Lung (tissue), 17 donors: ENCODE measurements at places on chromosomes 5 and 9. TPM values are rescaled to one million over a fixed set of nuclear protein-coding genes. Genes with fewer than 3 reads are reported as not detected.

GRCh38 chr5:86757824-86758223, 140.1 kb downstream of the COX7C start:
- no peak for DNase-seq

DNA sequence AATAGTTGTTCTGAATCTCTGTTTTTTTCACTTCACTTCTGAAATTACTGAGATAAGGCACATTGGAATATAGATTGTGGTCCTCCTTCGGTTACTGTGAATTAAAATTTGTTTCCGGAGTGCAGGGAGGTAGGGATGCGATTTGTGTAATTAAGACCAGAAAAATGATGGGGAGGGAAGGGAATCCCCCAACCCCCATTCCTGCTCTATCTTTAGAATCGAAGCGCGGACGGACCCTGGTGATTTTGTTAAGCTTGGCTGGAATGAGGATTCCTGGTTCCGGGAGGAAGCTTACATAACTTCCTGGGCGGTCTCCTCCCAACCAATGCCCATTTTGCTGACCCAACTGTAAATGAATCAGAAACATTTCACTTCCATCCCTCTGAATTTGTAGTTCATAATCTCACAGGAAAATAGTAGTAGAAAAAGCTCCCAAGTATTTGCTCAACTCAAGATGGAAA, 220.1 kb upstream of the MSX2 start:
- DNase-seq = no peak

The AQP3 gene
- 43.9 TPM for total RNA-seq

DNA sequence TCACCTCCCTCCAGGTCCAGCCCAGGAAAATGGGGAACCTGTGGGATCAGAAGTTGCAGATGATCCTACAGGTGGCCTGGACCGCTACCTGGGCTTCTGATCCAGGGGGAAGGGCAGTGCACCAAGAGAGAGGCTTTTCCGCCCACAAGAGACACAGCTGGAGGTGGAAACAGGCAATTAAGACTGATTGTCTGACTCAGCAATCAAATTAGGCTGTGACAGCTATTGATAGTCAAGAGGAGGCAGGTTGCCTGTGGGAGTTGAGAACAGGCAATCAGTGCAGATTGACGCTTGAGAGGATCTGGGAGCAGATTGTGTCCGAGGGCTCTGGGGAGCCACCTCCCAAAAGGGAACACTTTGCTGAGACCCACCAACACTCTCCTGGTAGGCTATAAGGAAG, 71.1 kb upstream of the SLC44A1 start:
- DNase-seq = no peak

The LRRC70 gene
- total RNA-seq = 3.1 TPM

GRCh38 chr5:133841831-133842750, 126.3 kb downstream of the C5orf15 start:
- DNase-seq = no peak

GRCh38 chr9:112860451-112860850, 30.2 kb downstream of the SLC46A2 start:
- DNase-seq = no peak

DNA sequence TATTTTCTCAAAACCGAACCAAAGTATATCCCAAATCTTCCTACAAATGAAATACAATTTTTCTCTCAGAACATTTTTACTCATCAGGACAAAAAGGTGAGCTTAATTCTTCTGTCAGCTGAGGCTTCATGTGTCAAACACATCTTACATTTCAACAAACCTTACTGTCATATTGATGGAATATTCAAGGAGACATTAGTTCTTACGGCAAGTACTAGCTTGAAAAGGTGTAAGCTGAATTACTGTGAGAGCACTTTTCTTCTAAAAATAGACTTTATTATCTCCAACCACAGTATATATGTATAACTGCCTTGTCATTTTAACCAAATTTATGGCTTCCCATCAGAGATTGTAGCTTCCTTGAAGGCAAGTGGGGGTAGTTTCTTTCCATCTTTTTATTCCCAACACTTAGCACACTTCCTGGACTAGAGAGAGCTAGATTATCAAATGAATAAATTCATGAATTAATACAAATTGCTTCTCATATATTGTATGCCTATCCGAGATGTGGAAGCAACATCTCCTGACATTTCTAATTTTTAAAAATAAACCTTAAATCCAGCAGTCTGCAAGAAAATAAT, 822.7 kb upstream of the DMAC1 start:
- DNase-seq = no peak

- no peak for DNase-seq
Measured at GRCh38 chr9:135902655-135903357, 4.5 kb downstream of the CAMSAP1 start.

GRCh38 chr5:152673601-152674000, 268.5 kb upstream of the NMUR2 start:
- no peak for DNase-seq

The COL23A1 gene
- total RNA-seq = 1.5 TPM

The CNOT8 gene
- 87.0 TPM for total RNA-seq

GRCh38 chr9:70490478-70490877, 76.0 kb upstream of the KLF9 start:
- DNase-seq = no peak

GRCh38 chr5:107257885-107258520, 412.7 kb downstream of the EFNA5 start:
- no peak for DNase-seq

DNA sequence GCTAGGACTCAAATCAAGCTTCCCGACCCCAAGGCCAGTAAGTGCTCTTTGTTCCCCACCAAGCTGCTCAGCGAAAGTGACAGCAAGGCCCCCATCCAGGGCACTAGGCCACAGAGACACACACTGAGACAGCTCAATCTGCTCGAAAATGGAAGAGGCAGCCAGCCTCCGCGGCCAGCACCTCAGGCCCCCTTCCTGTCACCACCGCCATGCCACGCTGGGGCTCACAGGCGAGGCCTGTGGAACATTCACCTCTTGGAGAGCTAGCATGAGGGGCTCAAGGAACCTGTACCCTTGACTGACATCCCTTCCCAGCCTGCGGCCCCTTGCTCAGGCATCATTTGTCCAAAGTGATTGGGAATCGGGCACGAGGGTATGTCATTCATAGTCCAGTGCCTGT, 71.4 kb downstream of the PAX5 start:
- no peak for DNase-seq

DNA sequence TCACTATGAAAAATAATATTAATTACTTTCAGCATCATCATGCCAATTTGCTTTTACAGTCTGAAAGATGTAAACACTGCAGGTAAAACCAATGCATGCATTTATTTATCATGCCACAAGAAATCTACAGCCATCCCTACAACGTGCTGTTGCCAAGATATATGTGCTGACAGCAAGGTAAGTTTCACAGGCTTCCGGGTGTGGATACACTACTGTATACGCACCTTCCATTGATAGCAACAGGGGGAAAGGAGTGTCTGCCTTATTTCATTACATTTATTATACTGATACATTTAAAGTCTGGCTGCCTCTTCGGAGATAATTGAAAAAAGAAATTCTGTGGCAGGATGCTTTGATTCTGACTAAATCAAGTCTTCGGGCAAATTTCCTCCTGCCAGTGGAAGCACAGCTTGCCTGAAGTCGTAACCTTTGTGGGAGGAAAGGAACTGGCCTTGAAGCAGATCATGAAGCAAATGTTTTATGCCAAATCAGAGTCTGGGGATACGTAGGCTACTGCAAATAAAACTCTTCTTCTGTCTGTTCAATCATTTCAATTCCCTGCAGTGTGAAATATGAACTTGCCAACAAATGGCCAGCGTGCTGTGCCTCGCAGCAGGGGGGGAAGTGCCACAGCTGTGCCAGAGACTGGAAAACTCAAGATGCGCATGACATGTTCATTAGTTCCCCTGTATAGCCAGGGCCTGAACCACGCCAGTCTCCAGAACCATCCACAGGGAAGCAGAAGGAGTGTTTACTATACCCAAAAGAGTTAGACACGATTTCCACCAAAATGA, 268.1 kb downstream of the EFNA5 start:
- DNase-seq = peak; percentile 25

The SH3RF2 gene
- 1.3 TPM for total RNA-seq

GRCh38 chr5:59132131-59132530, 549.3 kb downstream of the RAB3C start:
- no peak for DNase-seq

- no peak for DNase-seq
Measured at GRCh38 chr9:32926911-32927310, 74.5 kb downstream of the APTX start.

DNA sequence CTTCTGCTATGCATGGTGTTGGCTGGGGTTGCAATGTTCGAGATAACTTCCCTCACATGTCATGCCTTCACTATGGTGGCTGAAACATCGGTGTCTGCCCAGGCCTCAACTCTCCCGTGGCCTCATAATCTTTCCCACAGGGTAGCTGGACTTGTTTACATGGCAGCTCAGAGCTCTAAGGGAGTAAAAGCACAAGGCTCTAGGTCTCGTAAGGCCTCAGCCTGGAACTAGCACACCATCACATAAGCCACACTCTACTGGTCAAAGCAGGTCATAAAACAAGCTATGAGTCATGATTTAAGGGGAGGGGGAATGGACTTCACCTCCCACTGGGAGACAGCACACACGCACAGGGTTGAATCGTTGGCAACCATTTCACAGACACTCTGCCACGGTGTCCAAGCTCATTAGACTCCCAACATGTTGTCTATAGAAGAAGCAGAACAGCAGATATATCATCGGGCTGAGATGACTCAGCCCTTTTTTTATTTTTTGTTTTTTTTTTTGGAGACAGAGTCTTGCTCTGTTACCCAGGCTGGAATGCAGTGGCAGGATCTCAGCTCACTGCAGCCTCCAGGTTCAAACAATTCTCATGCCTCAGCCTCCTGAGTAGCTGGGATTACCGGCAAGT, 66.8 kb upstream of the IL17B start:
- no peak for DNase-seq

- DNase-seq = no peak
Measured at GRCh38 chr5:82512025-82512424, 233.9 kb upstream of the RPS23 start.

The ZNF618 gene
- 16.3 TPM for total RNA-seq

DNA sequence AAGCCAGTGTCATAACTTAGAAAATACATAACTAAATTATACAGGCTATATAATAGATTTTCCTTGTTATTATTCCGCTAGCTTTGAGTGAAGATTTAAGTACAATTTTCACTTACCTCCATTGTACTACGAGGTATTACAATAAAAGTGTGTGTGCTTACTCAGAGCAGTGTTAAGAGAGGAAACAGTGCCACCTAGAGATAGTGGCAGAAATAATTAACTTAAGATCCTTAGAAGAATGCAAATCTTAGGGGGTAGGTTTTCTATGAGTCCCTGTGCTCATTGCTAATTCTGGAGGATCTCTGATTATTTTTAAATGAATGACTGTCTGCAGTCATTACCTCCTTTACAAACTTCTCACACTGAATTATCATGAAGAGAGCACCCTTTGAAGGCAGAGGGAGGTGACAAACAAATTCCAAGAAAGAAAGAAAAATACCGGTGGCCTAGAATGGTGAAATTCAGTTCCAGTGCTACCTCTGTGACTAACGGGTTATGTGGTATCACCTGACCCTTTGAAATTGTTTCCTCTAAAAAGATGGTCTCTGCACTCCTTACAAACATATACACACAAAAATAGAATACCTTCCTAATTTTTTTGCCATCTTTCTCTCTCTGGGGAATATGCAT, 379.8 kb downstream of the TRIM36 start:
- peak; percentile 43 for DNase-seq

The IFNA13 gene
- not detected for total RNA-seq

- DNase-seq = no peak
Measured at GRCh38 chr5:148230240-148230639, 8.1 kb upstream of the MARCOL start.

DNA sequence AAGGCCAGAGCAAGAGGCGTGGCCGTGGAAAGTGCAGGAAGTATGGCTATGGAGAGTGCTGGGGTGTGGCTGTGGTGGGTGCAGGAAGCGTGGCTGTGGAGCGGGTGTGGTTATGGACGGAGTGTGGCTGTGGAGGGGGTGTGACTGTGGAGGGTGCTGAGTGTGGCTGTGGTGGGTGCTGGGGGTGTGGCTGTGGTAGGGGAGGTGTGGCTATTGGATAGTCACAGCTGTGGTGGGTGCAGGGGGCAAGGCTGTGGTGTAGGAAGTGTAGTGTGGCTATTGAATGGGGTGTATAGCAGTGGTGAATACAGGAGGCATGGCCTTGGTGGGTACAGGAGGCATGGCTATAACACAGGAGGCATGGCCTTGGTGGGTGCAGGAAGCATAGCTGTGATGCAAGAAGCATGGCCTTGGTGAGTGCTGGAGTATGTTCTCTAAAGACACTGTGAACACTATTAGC, 40.8 kb upstream of the SPATA31C2 start:
- DNase-seq = no peak

The MARCHF6 gene
- total RNA-seq = 113 TPM

DNA sequence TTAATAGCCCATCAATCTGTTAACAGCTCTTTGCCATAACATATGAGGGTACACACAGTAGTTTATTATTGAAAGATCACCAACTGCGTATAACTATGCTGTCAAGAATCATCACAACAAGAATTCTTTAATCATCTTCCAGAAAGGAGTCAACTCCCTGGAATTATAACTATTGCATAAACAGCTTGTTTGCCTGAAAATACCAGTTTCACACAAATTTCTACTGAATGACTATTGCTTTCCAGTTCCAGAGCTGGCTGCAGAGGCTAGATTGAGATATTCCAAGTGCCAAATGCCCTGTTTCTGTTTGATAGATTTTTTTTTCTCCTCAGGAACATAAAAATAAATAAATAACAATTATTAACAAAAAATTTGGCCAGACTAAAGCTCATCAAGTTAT, 444.7 kb downstream of the TLE1 start:
- peak; percentile 4 for DNase-seq

DNA sequence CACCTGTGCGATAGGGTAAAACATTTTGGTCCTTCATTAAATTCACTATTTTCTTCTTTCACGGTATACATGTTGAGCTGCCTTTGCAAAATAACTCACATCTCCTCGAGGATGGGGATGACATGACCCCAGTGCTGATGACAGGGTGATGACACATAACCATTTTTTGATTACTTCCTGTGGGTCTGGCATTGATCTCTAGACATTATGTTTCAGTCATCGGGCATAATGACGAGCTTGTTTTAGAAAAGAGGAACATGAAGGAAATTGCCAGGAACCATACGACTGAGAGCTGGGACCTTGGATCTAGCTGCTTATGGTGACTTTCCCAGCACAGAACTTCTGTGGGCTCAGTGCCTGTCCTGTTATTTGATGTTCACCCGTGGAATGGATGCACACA, 25.2 kb downstream of the COL5A1 start:
- DNase-seq = no peak

The SPAAR gene
- 3.7 TPM for total RNA-seq

The NME5 gene
- 15.8 TPM for total RNA-seq

The LRRC19 gene
- total RNA-seq = not detected

The VCAN gene
- 276 TPM for total RNA-seq
